HS-27A (cell line): ENCODE measurements at places on chromosomes 5 and 9.

- no peak for DNase-seq
These were observed 66.7 kb downstream of the TLE1 start for GRCh38 chr9:81622471-81623255.

DNA sequence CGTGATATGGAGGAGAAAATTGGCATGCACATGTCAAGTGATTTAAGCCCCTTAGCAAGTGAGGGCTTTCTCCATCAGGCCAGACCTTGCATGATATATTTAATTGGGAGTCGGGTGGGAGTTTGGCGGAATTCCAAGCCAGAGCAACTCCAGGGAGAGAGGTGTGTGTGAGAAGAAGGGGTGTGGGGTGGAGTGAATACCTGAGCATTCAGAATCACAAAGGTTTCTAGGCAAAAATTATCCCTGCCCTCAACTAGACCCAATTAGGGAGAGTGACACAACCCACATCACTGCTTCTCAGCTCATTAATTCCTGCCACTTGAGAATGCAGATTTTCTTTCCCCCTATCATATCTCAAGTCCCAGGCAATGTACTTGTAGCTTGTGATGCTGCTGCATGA lies 279.7 kb upstream of the TUT7 start:
- DNase-seq: no peak

- no peak for DNase-seq
These were observed 30.1 kb upstream of the MINAR2 start for GRCh38 chr5:129717751-129718310.

DNA sequence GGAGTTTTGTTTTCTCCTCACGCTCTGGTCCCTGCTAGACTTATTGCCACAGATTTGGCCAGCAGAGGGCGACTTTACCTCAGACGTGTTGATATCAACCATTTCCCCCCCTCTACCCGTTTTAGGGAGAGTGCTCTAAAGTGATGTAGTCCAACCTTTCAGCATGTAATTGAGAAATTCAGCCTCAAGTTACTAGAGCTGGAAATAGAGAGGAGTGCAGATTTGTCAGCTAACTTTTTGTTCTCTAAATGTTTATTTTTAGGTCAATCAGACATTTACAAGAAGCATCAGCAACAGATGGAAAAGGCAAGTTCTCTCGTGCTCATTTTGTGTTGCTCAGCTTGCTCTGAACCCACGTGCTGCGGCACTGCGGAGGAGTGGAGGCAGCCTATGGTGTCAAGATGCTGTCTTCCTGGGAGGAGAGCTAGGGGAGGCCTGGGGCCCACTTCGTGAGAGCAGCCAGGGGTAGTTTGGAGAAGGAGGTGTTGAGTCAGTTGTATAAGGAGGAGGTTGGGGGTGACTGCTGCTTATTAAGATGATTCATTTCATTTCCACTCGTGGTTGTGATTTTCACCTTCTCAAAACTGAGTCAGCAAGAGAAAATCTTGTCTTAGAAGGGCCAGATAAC lies 53.6 kb downstream of the GPR107 start:
- peak; percentile 59 for DNase-seq

GRCh38 chr5:178429156-178429468 lies 161.1 kb downstream of the COL23A1 start:
- no peak for DNase-seq

DNA sequence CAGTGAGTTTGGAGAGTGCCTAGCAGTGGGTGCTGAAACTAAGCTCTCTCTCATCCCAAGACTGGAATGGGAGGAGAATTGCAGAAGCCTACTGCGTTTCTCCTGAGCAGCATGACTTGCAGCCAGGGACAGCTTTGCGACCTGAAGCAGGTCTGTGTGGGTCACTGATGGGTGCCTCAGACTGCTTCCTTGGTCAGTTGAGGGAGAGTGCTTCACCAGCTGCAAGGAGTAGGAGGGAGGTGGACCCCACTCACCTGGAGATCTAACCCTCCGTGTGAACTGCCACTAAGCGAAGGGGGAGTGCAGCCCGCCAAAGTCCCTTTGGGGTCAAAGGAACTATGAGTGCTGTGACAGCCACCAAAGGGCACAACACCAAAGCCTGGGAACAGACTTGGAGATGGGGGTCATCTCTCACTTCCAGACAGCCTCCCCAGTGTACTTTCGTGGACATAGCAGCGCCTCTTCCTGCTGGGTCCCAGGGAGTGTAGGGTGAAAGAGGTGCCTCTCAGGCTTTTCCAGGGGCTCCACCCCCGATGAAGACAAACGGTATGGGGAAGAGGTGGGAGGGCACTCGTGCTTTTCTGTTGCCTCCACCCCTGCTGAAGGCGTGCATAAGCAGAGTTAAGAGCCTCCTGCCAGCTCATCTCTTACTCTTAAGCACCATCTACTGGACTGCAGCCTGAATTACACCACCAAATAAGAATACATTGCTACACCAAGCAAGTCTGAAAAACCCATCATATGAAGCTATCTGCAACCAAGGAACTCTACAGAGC lies 34.3 kb upstream of the MACIR start:
- DNase-seq: peak; percentile 23

- DNase-seq: peak; percentile 14
These were observed 165.0 kb downstream of the FBXL7 start for GRCh38 chr5:15664961-15665360.

DNA sequence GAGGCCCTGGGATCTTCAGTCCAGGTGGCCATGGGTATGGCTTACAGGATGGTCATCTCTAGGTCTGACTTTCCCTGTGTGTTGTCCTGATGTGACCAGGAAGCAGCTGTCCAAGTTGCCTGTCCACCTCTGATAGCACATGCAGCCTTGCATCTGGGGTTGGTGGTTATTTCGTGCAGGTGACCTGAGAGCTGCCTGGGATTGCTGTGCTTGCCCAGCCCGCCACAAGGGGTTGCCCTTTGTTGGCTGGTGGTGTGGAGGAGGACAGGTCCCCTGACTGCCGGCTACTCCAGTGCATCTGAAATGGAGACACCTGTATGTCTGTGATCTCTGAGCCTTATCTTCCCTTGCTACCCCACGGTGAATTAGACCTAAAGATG lies 212.6 kb downstream of the ARHGAP26 start:
- DNase-seq: no peak

GRCh38 chr5:160520609-160521391 lies 99.1 kb downstream of the PTTG1 start:
- no peak for DNase-seq

DNA sequence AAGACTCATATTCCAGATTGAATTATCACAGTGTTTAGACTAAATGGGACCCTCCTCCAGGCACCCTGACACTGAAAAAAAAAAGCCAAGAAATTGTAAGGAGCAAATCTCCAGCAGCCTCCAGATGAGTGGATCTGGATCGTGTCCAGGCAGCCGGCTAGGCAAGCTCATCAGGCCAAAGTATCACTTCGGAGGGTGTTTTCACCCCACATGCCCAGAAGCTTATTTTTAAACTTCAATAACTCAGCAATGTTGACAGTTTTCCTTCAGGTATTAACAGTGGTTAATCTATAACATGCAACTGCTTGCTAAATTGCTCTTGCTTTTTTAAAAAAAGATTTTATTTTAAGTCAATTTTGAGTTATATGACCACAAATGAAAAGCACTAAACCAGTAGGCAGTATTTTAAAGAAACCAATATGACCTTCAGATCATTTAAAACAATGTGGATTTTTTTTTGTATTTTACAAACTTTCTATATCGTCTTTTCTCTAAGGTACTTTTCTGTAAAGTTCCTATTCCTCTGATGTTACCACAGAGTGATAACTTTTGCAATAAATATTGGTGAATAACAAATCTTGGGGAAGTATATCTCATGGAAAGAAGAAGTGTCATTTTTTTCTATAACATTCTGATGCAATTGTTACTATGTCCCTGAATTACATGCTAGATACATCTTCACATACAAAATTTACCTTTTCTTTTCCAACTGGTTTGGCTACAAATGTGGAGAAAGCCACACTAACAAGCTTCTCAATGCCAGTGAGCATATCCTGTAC lies 30.7 kb downstream of the ACOT12 start:
- DNase-seq: no peak

- no peak for DNase-seq
These were observed 340.7 kb downstream of the TLE4 start for GRCh38 chr9:79912318-79913070.

DNA sequence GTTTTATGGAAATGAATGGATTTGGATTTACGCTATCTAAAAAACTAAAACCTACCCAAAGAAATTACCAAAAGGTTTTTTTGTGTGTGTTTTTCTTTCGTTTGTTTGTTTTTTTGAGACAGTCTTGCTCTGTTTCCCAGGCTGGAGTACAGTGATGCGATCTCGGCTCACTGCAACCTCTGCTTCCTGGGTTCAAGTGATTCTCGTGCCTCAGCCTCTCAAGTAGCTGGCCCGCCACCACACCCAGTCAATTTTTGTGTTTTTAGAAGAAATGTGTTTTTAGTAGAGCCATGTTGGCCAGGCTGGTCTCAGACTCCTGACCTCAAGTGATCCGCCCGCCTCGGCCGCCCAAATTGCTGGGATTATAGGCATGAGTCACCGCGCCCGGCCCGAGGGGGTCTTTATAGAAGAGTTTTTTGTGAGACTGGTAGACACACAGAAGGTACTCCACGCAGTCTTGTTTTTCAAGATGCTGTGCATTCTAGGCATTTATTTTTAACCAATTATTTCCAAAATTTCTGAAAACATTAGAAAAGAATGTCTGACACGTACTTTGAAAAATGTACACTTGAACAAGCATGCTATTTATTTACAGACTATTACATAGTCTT lies 75.7 kb downstream of the NR6A1 start:
- peak; percentile 78 for DNase-seq

DNA sequence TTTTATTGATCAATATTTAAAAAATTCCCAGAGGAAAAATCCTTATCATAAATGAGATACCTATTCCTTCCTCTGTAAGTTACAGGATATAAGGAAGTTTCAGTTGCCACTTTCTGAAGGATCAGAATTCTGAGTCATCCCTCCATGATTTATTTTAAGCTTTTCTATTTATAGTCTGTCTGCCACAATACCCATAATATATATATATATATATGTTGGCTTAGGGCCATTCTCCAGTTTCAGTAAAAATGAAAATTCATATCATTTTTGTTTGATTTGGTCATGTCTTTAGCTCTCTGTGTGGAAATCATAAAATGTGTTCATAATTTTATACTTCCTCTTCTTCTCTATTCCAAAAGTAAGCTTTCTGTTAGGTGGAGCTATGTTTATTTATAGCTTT lies 215.8 kb upstream of the CYLC2 start:
- no peak for DNase-seq

DNA sequence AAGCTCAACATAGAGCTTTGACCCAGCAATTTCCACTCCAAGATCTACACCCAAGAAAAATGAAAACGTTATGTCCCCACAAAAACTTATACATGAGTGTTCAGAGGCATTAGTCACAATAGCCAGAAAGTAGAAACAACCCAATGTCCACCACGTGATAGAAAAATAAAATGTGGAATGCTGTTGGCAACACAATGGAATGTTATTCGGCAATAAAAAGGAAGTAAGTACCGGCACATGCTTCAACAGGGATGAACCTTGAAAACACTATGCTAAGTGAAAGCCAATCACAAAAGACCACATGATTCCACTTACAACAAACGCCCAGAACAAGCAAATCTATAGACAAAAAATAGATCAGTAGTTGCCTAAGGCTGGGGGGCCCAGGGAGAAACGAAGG lies 6.0 kb downstream of the UBQLN1 start:
- DNase-seq: peak; percentile 43

- DNase-seq: no peak
These were observed 52.2 kb downstream of the EXOSC2 start for GRCh38 chr9:130745829-130746228.

DNA sequence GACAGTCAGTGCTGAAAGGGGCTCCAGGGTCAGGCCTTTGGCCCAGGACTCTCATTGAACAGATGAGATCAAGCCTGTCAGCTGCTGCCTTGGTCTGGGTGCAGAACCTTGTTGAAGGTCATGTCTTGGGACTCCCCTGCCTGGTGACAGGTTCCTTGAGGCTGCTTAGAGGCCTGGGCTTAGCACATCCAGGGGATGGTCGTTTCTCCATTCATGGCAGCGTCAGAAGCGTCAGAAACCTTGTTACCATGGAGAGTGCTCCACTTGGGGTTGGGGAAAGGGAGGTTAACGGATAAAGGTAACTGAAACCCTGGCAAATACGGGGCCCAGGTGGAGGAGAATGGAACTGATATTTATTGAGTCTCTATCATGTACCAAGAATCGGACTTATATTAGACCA lies 8.8 kb downstream of the ARPC5L start:
- DNase-seq: no peak

GRCh38 chr9:847505-847904 lies 6.0 kb downstream of the DMRT1 start:
- no peak for DNase-seq

DNA sequence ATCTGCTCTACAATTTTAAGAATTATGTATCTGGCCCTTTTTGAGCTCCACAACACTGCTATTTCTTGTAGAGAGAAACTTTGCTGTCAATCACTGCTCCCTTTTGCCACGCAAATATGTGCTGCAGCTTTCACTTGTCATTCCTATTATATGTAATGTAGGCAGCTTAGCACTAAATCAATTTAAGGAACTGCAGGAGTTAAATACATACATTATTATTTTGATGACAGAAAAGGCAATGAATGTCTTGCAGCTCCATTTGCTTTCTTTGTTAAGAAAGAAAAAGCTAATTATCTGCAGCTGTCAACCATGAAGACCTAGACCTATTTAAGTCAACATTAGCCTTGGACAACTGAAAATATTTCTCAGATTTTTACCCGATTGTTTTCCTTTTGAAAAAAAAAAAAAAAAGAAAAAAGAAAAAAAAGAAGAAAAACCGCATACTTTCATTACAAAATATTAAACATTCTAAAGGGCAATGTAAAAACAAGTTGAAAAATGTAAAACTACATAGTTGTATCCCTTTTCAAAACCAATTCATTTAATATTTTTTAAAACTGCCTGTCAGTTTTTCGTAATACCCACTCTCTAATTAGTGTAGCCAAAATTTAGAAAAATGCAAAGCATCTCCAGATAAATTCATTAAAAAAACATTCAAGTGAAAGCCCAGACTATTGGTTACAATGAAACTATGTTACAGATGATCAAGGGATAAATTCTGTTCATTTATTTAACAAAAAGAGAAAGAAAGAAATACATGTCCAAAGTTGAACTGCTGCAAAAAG lies 57.2 kb downstream of the RFX3 start:
- no peak for DNase-seq

DNA sequence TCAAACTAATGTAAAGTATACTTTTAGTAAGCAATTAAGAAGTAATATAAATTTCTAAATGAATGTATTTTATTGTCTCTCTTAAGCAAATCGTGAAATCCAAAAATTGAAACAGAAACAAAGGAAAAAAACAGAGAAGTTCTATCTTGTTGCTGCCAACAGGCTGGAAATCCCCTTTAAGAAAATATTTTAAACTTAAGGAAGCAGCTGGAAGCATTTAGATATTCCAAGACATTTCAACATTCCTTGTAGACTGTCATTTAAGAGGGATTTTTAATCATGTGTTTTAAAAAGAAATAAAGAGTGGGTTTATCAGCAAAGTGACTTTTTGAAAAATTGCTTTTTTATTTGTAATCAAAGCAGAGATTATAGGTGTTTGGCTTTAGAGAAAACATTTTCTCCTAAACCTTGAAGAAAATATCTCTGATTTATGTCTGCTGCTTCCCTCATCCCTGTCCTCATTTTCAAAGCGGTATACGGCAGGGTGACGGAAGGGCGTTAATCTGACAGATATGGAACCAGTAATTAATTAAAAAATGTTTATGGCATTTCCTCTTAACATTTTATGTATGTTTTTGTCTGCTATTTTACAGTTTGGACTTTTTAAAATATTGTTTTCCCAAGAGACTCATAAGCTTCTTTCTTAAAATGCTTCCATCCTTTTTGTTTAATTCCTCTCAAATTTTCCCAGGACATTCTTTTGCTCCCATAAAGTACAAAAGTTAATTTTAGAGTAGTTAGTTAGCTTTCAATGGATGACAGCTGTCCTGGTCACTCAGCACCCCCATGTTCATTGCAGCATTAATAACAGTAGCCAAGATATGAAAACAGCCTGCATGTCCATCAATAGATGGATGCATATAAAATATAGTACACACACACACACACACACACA lies 245.6 kb downstream of the LURAP1L start:
- DNase-seq: no peak
